ENCODE measurements at places on chromosomes 13 and 19.

DNA sequence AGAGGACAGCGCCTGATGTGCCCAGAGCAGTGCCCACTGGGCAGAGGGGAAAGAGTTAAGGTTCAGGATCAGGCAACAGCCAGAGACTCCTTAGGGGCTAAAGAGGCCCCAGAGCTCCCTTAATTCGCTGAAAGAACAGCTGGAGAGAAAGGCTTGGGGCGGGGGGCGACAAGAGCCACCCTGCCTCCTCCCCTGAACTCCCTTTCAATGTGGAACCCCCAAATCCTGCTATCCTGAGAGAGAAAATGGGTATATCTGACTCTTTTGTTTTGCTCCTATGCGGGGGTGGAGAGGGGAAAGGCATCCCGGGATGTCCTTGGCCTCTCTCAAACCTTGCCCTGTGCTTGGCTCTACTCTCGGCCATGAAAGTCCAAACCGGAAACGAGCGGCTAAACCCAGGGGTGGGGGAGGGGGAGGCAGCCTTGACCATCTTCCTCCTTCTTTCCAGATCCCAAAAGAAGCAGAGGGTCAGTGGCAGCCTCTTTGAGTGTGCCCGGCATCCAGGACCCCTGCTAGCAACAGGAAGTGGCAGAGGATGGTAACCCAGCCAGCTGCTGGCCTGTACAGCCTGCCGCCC lies 4.7 kb downstream of the PRKACA start:
- no peak for DNase-seq

GRCh38 chr19:10812902-10813404 lies 23.1 kb downstream of the TMED1 start:
- DNase-seq: no peak

DNA sequence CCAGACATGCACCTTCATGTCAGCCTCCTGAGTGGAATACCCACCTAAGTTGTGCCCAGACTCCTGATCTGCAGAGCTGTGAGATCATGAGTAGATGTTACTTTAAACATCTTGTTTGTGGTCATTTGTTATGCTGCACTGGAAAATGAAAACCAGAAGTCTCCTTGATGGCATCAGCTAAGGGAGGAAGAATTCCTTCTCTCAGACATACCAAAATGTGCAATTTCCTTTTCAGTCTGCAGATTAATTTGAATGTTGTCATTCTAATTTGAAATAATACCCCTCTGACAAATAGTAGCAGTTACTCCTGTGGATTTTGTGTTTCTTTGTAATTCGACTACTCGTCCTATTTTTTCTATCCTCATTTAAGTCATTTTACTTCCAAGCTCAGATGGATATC lies 59.3 kb downstream of the ITGBL1 start:
- no peak for DNase-seq

GRCh38 chr13:113668491-113668971 lies 1.5 kb downstream of the GRK1 start:
- DNase-seq: no peak

- no peak for DNase-seq
Measured at GRCh38 chr13:39336207-39336606, 266.8 kb downstream of the LHFPL6 start.

DNA sequence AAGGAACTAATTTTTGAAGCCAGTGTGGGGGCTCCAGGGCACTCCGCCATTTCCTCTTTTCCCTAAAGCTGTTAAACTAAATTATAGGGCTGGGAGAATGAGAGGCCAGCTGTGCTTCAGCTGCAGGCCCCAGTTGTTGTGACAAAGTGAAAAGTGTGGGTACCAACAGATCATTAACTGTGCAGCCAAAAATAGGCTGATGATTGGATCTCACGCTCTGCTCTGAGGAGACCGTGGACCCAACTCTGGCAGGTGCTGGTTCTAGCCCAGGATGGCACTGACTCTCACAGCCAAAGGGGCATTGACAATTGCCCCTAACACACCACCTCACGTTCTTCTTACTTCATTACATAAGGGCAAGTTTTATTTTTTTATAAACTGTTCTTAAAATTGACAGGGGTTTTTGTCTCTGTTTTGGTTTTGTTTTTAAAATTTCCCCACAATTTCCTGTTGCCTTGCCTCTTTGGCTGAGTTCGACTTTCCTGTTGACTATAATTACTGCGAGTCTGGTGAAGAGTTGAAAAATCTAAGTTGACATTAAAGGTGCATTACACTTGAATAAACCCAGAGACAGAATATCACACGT lies 391.0 kb downstream of the FGF9 start:
- no peak for DNase-seq

- no peak for DNase-seq
Measured at GRCh38 chr19:40147693-40148347, 43.4 kb upstream of the MAP3K10 start.

DNA sequence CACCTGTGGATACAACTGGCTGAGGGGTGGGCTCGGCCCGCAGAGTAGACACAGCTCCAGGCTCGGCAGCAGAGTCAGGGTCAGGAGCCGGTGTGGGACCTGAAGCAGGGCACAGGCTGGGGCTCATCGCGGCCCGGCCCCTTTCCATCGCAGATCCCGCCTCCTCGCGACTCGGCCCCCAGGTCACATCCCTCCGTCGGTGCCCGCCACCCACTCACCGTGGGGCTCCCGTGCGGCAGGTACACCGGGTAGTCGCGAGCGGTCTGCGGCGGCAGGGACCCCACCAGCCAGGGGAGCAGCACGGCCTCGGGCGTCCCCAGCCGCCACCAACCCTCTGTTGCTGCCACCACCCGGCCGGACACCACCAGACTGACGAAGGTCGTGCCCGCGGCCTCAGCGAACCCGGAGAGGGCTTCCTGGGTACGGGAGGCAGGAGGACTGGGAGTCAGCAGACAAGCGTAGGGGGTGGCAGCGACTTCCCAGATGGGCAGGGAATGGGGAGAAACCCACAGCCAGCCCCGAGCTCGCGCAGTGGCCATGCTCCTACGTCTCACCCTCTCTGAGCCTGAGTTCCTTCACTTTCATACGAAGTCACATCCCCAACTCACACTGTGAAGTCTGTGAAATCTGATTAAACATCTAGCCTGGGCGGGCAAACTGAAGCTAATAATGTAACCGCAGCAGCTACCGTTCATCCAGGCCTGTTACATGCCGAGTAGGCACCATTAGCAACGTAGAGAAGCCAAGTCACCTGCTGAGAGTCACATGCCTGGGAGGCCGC lies 3.7 kb downstream of the FUZ start:
- DNase-seq: peak; percentile 19

DNA sequence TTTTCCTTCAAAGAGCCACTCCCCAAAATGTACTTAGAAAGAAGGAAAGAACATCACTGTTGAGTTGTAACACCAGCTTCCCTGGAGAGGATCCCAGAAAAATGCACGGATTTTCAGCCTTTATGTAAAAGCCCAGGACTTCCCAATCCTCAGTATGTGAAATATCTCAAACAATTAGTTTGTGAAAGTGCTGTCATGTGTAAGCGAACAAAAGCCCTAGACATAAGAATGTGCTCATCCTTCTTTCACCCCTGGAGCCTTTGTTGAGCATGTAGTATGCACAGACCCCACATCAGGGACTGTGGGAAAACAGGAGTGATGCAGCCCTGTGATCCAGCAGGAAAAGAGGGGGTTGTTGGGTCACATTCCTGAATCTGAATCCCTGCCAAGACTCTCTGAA lies 441.4 kb upstream of the ZNF507 start:
- no peak for DNase-seq

- DNase-seq: no peak
Measured at GRCh38 chr19:12786141-12786870, 5.0 kb upstream of the JUNB start.

DNA sequence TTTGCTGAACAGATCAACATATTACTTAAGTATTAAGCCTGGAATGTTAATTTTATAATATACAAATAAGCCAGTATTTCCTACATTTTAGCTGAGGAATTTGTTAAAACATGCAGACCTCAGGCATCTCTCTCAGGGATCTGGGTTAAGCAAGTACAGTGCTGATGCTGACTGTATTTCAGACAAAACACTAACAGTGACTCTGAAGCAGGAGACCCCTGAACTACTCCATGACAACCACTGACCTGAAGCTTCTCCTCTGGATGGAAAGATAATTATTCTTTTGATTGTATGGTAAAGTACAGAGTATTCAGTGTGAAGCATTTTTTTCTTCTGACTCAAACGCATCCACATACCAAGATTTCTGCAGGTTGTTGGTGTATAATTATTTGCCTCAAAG lies 680.8 kb downstream of the LIG4 start:
- no peak for DNase-seq

GRCh38 chr13:64855506-64855905 lies 2374.6 kb downstream of the PCDH9 start:
- DNase-seq: no peak

DNA sequence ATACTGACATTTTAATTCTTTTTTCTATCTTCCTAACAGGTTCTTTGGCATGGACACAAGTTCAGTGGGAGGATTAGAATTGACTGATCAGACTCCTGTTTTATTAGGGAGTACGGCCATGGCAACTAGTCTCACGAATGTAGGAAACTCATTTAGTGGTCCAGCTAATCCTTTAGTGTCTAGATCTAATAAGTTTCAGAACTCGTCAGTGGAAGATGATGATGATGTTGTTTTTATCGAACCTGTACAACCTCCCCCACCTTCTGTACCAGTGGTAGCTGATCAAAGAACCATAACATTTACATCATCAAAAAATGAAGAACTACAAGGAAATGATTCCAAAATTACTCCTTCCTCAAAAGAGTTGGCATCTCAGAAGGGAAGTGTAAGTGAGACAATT lies 34.5 kb downstream of the ZMYM2 start:
- no peak for DNase-seq

GRCh38 chr13:45441633-45442032 lies 23.1 kb upstream of the COG3 start:
- DNase-seq: no peak

DNA sequence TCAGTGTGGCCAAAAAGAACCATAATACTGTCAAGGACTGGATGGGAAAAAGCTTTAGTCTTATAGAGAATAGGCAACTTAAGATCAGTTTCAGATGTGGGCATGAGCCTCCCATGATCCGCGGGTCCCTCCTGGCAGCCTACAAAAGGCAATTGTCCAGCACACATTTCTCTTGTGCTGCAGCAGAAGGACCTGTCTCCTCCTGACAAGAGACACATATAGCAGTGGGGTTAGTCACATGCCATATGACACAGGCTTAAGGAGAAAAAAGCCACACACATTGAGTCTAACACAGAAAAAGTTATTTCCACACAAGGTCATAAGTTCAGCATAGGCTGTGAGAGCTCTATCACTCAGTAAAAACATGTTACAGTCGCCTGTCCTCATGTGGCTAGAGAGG lies 1378.7 kb upstream of the PRR20A start:
- DNase-seq: no peak

- no peak for DNase-seq
Measured at GRCh38 chr19:13748169-13748828, 16.0 kb upstream of the MRI1 start.

DNA sequence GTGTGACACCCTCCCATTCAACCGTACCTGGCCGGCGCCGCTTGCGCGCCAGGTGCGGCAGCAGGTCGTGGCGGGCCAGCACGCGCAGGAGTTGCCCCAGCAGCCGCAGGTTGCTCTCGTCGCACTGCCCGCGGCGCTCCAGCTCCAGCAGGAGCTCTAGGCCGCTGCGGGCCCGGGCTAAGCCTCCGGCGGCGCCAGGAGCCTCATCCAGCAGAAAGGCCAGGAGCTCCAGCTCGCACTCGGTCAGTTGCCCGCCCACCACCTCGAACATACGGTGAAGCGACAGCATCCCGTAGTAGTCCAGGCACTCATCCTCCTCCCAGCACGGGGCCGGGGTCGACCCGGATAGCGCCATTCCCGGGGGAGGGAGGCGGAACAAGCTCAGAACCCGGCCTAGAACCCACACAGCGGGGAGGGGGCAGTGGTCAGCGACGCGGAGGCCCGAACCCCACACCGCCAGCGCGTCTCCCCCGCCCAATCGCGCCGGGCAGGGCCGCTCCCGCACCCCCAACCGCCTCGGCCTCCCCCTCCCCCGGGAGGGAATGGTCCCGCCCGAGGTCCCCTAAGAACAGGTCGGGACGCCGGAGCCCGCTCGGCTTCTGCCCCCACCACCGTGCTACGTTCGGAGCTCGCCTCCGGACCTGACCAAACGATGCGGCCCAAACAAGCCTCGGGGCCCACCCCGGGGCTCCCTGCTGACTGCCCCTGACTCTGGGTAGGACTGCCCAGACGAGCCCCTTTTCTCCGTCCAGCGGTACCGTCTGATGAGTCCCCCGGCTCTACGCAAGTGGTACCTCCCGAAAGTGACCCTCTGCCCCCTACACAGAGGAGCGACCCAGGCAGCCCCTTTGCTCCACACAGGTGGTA lies 591 bp downstream of the DEDD2 start:
- no peak for DNase-seq

GRCh38 chr13:112664501-112665203 lies 25.2 kb upstream of the ATP11A start:
- no peak for DNase-seq

GRCh38 chr13:50927701-50928100 lies 18.1 kb downstream of the RNASEH2B start:
- no peak for DNase-seq

- DNase-seq: no peak
Measured at GRCh38 chr19:10812196-10812595, 23.8 kb downstream of the TMED1 start.

- no peak for DNase-seq
Measured at GRCh38 chr19:33231511-33231910, 5.9 kb upstream of the SLC7A10 start.

- peak; percentile 56 for DNase-seq
Measured at GRCh38 chr19:8615813-8616596, 5.5 kb upstream of the ADAMTS10 start.

DNA sequence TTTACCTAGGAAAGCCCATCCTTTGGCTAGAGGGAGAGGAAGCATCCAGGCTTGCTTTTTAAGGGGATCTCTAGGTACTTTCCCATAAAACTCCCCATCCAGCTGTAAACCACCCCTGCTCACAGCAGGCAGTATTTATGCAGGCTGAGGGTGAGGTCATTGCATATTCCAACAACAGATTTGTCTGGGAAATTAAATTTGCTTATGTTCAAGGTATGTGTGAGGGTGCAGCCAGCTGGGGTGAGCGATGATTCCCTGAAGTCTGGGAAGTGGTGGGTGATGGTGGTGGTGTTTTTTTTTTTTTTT lies 96.3 kb upstream of the C1QTNF9B start:
- DNase-seq: no peak

DNA sequence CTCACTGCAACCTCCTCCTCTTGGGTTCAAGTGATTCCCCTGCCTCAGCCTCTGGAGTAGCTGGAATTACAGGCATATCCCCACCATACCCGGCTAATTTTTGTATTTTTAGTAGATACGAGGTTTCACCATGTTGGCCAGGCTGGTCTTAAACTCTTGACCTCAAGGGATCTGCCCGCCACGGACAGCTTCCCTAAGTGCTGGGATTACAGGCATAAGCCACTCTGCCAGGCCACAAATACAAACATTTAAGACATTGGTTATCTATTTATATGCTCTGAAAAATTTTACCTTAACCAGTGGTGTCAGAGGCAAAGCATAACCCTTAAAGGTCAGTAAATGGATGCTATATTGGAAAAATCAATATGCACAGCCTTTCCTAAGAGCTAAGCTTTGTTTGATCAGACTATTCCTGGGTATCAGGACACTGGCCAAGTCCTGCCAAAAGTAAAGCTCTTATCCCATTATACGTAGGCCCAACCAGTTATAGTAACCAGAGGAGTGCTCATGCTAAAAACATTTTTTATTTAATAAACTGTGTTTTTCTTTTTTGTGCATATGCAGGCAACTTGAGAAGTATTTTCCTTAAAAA lies 56.4 kb upstream of the STARD13 start:
- DNase-seq: no peak

- no peak for DNase-seq
Measured at GRCh38 chr13:110396913-110397381, 89.9 kb downstream of the COL4A2 start.

- DNase-seq: no peak
Measured at GRCh38 chr13:113186061-113186900, 22.2 kb downstream of the PCID2 start.

- no peak for DNase-seq
Measured at GRCh38 chr19:4606921-4607678, 32.2 kb upstream of the TNFAIP8L1 start.

All from activated CD4-positive, alpha-beta T cell treated with anti-CD3 and anti-CD28 coated beads for 24 hours (primary cell).